ENCODE measurements at places on chromosomes 1 and 21.

DNA sequence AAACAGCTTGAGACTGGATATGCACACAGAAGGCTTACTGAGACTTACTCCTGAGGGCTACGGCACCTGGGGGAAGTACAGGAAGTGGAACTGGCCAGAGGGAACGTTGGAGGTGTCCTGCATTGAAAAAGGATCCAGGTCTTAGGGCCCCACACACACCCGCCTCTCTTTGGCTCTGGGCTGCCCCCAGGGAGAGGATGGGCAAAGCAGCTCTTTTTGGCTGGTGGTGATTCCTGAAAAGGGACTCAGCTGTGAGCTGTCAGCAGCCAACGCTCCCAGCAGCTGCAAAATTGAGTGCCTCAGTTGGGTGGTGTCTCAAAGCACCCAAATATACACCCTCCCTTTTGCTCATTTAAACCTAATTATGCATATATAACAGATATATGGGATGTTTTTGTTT, 213.2 kb downstream of the TNR start:
- DNase-seq, result no peak

DNA sequence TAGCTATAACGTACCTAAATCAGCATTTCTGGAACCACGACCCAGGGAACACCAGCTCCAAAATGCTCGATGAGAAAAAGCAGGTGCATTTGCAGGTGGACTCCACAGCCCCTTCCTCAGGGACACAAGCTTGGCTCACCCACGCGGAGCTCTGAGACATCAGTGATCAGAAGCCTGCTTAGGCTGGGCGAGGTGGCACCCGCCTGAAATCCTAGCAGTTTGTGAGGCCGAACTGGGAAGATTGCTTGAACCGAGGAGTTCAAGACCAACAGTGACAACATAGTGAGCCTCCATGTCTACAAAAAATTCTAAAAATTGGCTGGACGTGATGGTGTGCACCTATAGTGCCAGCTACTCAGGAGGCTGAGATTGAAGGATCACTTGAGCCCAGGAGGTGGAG, 2.5 kb upstream of the TSPEAR start:
- DNase-seq, result no peak

DNA sequence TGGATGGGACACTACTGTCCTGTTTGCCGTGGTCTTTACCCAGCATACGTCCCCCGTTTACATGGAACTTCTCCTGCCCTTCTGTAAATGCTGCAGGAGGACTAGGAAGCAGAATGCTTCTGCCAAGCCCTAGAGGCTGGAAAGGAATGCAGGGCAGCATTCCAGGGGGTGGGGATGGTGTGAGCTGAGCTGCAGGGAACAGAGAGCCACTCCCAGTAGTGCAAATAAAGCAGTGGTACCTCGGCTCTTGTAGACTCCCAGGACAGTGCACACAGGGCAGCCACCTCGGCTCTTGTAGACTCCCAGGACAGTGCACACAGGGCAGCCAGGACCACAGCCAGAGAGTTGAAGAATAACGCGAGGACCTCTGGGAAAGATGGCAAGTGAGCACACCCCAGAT, 35.4 kb downstream of the PTPRU start:
- no peak for DNase-seq

GRCh38 chr1:176717066-176717750, 254.2 kb downstream of the PAPPA2 start:
- no peak for DNase-seq

- no peak for DNase-seq
Measured at GRCh38 chr1:221743416-221744208, 1.7 kb upstream of the DUSP10 start.

DNA sequence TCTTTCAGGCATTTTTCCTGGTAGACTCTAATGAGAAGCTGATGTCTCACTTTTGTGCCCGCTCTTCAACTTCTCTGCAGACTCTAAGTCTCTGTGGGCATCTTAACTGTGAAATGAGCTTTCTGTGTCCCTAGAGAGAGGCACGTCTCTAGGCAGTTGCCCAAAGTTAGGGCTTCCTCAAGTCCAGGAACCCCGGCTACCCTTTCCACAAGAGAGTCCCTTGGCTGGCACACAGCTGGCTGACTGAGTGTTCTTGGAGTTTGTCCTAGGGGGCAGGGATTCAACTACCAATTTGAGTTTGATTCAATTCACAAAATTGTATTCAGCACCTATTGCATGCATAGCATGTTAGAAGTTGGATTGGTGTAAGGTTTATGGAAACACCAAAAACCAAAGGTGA, 1.4 kb downstream of the GPR61 start:
- DNase-seq, result no peak

DNA sequence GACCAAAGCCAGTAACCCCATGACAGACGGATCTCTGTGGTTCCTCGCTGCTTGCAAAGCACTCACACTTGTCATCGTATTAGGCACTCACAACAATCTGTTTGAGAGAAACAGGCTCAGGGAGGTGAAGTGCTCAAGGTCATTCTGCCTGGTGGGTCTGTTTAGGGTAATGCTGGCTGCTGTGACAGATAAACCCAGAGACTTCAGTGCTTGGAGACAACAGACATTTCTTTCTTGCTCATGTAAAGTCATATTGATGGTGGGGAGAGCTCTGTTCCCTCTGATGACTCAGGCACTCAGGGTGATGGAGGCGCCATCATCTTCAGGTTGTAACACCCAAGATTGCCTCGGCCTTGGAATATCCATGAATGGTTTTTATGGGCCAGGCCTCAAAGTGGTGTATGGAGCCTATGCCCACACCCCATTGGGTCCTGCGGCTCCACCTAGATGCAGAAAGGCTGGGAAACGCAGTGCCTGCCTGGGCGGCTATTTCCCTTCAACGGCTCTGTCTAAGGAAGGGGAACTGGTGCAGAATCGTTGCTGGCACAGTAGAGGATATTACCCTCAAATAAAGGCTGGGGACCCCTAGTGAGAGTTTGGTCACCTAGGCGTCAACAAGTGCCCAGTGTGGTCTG, 71.6 kb upstream of the SELENON start:
- DNase-seq, result no peak

GRCh38 chr1:83960669-83961277, 38.2 kb downstream of the TTLL7 start:
- no peak for DNase-seq

GRCh38 chr21:16330082-16330907, 600.5 kb downstream of the USP25 start:
- no peak for DNase-seq

GRCh38 chr1:23027352-23027907, 8.2 kb downstream of the KDM1A start:
- DNase-seq, result no peak

DNA sequence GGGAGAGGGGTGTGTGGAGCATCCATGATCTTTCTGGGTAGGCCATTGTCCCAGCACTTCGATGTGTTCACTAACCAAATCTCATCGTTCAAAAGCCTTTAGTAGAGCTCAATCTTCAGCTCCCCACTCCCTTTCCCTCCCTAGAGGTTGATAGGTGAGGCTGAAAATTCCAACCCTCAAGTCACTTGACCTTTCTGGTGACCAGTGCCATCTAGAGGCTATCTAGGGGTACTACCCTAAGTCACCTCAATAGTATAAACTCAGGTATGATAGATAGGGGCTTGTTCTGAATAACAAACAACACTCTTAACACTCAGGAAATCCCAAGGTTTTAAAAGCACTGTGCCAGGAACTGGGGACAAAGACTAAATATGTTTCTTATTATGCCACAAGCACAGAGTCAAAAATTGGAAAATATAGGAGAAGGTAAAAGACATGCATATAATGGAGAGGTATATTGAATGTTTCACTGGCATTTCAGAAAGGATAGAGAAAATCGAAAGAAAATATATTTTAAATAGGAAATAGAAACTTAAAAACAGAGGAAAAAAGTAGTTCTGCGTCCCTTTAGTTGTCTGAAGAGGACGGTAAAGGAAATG, 42.9 kb upstream of the CD53 start:
- no peak for DNase-seq

DNA sequence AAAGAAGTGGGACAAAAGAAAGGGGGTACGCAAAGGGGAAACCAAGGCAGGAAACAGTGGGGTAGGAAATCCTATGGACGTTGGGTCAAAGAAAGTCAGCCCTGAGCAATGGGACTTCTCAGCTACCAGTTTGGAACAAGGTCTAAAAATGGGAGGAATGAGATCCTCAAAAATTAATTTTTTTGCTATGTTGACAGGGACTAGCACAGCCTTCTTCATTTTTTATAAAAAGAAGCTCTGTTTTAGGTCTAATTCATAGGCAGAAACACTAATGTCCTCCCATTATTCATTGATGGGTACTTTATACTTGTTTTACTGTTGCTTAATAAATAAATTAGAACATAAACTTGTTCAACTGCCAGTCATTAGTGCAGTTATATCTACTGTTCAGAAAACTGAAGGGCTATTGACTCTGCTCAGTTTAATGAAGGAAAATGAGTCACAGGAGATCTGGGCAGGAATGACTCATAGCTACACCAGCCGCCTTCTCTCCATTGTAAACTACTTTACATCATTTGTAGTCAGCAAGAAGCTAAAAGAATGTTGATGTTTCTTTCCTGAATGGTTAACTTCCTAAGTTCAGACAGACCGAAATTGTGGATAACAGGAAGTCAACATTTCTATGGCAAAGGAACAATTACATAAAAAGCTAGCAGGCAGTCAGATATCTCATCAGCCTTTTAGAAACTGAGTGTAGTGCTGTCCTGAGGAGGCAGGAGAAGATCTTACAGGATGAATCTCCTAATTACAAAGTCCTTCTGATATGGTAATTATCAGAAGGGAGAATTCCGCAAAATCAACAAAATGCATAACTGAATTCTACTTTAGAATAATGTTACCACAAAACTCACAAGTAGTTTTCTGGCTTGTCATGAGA, 356.4 kb upstream of the PKN2 start:
- no peak for DNase-seq

DNA sequence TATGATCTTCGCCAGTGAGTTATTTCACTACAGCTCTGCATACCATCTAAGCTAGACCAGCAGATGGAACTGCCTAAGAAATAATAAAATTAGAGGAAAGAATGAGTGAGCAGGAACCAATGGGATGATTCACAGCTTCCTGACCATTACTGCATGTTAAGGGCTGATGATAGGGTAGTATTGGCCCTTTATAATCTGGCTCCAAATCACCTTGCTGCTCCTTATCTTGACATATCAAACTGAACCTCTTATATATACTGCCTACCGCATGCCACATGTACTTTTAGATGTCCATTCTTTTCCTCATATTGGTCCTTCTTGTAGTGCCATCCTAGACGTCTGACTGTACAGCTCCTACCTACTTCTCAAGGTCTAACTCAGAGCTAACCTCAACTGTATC, 524.4 kb downstream of the DPYD start:
- no peak for DNase-seq

DNA sequence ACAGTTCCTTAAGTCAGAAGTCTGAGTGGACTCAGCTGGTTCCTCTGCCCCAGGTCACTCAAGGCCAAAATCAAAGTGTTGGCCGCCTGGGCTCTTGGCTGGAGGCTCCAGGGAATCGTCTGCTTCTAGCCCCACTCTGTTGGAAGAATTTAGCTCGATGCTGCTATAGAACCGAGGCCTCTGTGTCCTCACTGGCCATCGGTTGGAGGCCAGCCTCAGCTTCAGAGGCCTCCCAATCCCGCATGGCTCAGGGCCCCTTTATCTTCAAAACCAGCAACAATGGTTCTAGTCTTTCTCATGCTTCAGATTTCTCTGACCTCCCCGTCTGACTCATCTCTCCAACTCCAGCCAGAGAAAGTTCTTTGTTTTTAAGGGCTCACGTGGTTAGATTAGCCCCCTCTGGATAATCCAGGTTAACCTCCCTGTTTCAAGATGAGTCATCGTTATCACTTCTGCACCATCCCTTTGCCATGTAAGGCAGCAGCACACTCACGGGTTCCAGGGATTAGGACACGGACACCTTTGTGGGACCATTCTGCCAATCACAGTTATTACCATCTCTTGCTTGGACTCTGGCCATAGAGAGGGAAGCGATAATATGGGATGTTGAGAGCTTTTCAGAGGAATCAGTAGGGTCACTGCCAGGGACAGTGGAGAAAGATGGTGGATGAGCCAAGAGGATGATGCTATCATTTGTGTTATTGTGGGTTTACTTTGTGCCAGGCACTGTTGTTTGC, 13.6 kb downstream of the FHAD1 start:
- no peak for DNase-seq

GRCh38 chr1:27394925-27395324, 2.5 kb downstream of the GPR3 start:
- no peak for DNase-seq

DNA sequence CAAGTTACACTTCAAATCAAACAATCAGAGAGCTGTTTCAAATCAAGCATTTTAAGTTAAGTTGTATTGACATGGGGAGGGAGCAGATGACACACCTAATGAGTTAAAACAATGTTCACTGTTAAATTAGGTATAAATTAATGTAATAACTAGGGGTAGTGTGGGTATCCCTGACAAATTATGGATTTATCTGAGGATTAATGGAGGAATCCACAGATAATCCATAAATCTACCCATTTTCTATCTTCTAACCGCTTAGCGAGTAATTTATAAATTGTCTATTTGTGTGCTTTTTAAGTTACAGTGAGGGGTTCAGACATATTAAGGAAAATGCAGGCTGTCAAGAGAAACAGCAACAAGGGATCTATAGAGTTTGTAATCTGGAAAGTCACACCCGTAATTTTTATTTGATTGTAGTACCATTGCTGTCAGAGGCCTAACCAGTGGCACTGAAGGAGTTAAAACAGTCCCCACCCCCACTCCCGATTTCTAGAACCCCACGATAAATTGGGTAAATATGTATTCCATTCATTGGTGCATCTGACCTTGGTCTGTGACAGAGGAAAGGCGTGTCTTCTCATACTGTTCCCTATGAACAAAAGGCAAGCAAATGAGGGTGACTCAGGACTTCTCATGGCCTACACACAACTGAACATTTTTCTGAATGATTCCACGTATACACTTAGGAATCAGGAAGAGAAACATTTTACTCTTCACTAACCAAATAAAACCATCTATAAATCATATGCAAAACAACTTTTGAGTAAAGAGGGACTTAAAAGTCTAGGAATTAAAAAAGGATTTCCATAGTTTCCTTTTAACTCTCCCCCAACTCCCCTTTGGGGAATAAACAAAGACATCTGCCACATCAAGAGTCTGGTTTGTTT, 7.4 kb downstream of the IRF2BP2 start:
- DNase-seq, result no peak

GRCh38 chr1:16110884-16111283, 37.4 kb upstream of the FAM131C start:
- no peak for DNase-seq

DNA sequence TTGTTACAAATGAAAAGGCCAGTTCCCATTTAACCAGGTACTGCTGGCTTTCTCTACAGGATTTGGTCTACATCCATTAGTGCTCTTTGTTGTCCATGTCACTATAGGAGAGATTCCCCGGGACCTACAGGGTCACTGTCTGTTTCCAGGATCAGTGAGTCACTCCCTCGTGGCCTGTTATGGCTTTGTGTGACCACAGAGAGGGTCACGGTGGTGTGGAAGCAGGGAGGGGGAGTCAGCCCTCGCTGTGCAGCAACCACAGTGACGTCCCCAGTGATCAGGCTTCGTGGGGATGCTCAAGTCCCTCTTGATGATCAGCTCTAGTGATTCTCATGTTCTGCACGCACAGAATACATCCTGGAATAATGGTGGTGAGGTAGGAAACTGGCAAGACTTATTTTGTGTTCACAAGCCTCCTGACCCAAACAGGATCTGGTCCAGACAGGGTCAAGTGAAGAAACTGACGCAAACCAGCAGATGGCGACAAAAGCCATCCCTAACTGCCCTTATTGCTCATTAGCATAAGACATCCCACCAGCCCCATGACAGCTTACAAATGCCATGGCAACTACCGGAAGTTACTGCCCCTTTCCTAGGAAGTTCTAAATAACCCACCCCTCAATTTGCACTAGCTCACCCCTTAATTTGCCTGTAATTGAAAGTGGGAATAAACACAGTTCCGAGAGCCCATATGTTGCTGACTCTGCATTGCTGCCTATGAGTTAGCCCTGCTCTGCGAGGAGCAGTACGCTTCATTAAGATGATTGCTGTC, 98.5 kb downstream of the DISC1 start:
- DNase-seq, result no peak
